Ammon's horn (tissue), 1 donor: ENCODE measurements at places on chromosomes 2 and 18.

GRCh38 chr2:52264911-52265310 is 1233.0 kb upstream of the NRXN1 start:
- DNase-seq = no peak

DNA sequence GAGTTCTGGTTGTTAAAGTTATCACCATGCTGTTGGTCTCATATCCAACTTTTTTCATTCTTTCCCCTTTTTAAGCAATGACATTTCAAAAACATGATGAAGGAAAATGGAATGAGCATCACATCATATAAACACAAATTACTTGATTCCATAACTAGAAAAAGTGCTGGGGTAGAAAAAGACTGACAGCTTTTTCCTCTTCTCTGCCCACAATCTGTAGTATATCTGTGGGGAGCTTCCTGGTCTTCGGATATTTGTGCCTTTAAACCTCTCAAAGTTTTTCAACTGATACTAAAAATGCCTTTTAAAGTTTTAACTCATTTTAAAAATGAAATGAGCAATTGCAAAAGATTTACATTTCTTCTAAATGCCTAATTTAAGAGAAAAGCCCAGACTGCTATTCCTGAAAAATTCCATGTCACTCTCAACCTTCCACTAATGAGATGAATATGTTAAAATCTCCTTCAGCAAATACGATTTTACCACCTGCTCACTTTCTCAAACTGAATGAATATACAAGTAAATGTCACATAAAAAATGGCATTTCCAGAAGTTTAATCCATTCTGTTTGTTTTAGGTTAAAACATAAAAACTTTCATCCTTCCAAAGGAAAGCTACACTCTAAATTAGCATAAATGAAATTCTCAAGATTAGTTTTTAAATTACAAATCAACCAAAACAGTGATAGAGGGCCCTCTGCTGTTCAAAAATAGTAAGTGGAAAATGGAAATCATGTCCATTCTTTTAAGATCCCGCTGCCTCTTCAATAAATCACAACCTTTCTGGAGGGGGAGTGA is 2.1 kb downstream of the DNAH7 start:
- peak; percentile 25 for DNase-seq

DNA sequence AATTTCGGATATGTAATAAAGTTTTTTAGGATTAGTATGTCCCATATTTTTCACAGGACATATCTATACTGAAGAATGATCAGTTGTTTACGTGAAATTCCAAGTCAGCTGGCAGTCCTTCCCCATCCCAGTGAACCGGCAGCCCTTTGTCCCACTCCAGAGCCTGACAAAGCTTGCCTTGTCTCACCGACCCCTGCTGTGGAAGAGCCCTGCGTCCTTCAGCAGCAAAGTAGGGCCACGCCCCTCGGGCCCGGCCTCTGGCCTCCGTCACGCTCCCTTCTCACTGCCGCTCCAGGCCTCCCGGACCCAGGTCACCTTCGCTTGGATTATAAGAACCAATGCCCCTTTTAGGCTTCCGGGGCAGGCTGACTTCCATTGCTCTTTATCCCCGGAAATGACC is 89.8 kb upstream of the TGIF1 start:
- peak; percentile 82 for DNase-seq

GRCh38 chr2:41741951-41742595 is 305.7 kb upstream of the PKDCC start:
- no peak for DNase-seq

GRCh38 chr2:228541789-228542188 is 360.3 kb upstream of the SPHKAP start:
- no peak for DNase-seq

DNA sequence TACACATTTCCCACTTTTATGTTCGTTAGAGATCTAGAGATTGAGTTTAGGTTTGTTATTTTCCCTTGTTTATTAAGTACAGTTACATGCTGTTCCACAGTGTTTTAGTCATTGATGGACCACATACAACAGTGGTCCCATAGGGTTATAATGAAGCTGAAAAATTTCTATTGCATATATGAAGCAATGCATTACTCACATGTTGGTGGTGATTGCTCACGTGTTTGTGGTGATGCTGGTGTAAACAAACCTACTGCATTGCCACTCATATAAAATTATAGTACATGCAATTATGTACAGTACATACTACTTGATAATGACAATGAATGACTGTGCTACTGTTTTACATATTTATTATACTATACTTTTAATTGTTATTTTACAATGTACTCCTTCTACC is 51.0 kb upstream of the NXPH2 start:
- DNase-seq = no peak

DNA sequence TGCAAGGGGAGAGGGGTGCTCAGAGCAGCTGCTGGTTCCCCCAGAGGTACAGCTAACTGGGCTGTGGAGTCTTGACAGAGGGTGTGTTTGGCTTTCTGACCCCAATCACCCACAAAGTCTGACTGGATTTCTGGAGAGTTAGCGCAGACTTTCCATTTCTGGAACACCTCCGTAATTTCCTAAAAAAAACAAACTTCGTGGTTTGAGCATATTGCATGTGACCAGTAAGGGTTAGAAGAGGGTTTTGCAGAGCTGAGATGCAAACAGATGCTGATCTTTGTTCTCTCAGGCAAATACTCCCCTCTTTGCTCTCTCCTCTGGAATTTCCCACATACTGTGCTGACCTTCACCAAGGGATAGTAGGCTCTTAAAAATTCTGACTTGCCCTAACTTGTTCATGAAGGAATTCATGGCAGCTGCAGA is 44.5 kb upstream of the TMEM247 start:
- DNase-seq = no peak

DNA sequence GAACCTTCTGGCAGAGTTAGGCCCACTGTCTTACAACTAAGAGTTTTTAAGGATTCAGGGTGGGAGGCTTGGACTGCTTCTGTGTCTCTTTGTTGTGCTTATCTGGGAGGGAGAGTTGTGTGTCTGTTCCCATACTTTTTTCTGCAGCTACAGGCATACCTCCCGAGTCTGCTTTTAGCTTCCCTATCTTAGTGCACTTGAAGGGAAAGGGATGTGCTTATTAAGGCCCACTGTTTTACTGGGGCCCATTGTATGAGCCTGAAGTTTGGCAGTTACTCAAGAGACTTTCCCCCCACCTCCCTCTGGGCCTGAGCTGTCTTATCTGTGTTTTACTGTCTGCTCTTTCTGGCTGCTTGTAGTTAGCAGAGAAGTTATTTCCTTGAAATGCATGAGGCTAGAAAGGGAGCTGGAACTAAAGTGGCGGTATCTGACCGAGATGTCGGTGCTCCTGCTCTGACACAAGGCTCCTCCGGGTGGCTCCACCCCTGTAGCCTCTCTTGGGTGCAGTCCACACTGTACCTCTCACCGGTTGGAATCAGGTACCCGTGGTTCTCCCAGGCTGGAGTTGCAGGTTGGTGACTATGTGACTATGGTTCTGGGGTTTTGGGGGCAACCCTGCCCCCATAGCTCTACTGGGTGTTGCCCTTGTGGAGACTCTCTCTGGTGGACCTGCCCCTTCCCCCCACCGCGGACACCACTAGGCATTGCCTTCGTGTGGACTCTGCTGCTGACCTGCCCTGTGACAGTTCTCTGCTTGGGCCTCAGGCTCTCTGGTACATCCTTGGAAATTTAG is 12.9 kb downstream of the UBR3 start:
- no peak for DNase-seq

- peak; percentile 28 for DNase-seq
Measured at GRCh38 chr18:12589448-12589847, 68.5 kb downstream of the SPIRE1 start.

DNA sequence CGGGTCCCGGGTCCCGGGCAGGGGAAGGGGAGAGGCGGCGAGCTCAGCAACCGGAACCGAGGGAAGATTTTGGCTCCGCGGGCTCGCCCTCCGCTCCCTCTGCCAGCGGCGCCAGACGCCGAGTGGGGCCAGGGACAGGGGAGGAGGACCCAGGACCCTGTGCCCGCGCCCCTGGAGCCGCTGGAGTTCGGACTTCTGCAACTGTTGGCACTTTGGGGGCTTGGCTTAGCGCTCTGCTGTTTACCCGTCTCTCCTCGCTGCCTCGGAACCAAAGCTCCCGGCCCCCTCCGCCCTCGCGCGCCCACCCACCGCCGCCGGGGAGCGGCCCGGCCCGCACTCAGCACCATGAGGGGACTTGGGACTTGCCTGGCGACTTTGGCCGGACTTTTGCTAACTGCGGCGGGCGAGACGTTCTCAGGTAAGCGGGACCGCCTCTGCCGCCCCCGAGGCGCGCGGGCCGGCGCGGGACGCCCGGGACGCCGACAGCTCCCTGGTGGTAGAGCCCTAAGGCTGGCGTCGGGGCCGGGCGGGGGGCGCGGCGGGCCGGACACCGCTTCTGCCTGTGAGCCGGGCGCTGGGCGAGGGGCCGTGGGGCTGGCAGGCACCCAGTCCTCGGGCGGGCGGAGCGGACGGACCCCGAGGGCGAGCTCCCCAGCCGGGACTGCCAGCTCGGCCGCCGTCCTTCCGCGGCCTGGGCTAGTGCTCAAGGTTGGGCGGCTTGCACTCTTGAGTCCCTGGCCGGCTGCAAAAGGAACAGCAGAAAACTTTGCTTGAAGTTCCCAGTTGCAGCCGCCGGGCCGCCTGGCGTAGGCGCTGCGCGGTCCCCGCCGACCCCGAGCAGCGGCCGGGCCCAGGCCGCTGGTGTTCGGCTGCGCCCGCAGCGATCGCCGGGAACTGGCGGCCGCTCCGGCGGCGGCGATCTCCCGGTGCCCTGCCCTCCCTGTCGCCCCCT is 634 bp downstream of the PTPRM start:
- DNase-seq = peak; percentile 34

DNA sequence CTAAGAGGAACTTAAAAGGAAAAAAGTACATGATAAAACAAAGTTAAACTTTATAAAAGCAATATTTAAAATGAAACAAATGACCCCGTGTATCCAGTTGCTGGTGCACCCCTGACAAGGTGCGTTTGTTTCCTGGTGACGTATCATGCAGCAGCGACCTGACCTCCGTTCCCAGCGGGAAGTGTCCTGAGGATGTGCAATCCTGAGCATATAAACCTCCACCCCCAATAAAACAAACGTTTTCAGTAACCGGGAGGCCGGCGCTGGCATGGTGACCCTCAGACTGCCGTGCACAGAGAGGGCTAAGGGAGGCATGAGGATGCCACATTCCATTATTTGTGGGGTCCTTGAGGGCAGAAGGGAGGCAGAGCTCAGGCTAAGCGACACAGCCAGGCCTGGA is 14.8 kb downstream of the SLC66A2 start:
- no peak for DNase-seq

DNA sequence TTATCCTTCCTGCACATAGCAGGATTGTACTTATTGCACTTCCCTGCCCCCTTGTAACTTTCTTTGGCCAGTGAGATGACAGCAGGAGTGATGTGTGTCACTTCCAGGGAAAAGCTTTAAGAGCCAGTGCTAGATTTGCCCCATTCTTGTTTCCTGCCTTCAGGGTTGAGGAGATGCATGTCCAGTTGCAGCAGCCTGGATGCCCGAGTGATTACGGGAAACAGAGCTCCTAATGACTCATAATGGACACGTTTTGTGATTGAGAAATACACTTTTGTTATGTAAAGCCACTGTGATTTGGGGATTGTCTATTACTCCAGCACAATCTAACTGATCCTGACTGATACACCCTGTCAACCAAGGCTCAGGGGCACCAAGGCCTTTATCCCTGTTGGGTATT is 5.0 kb upstream of the TET3 start:
- no peak for DNase-seq

DNA sequence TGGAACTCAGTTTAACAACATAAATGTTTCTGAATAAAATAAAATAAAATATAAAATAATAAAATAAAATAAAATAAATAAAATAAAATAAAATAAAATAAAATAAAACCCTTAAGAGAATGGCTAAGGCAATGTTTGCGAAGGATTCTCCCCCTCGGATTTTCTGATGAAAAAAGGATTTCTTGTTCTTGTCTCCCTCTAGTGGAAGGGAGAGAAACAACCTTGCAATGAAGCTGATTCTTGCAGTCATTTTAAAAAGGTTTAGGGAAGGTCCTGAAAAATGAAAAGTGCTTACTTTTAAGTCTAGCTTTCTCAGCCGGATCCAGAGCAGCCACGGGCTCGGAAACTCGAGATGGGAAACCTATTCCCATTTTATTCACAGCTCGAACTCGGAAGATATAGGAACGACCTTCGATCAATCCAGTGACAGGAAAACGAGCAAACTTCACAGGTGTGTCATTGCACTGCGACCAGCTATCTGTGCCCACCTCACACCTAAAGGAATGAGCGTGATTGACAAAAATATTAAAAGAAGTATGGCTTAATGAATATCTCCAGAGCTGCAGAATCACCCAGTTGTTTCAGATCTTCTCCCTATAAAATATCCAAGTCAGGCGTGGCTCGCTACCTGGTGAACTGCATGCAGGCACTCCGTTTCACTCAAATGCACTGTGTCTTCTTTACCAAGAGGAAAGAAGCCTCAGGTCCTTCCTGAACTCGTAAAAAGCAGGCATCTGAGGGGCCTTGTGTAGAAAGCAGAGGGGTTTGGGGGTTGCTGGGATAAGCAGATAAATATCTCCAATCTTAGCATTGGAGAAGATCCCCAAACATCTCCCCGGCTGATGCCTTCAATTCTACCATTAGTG is 68.1 kb downstream of the MYOM1 start:
- peak; percentile 45 for DNase-seq

DNA sequence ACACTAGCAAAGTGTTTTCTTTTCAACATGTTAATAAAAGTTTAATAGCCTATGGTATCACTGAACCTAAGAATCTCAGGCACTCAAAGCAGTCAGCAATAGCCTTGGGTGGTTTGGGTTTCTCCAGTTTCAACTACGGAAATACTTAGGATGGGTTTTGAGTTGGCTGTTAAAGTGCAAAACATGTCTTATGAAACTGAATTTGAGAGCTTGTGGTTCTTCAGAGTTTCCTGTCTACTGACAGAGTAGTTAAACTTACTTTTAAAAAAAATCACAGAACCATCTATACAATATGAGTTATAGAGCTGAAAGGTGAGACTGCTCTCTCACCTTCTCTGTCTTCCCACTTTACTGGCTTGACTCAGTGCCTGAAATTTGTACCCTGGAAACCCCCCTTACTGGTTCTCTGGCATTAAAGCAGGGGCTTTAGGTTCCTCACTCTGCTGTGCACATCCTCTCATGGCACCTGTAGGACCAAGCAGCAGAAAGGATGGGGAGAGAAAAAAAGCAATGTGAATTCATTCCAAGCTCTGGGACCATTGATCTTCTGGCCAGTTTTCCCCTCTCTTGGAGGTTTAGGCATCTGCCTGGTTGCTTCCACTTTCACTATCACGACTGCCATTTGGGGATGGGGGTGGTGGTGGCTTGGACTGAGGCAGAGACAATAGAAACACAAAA is 18.1 kb downstream of the CCDC141 start:
- no peak for DNase-seq

GRCh38 chr2:17375262-17375661 is 143.0 kb downstream of the RAD51AP2 start:
- no peak for DNase-seq

- peak; percentile 81 for DNase-seq
Measured at GRCh38 chr2:15728245-15728938, 136.7 kb downstream of the DDX1 start.
